ENCODE measurements at places on chromosomes 7 and 10.
A peak's percentile ranks its signal among the peaks of the same experiment; 100 is the strongest.

DNA sequence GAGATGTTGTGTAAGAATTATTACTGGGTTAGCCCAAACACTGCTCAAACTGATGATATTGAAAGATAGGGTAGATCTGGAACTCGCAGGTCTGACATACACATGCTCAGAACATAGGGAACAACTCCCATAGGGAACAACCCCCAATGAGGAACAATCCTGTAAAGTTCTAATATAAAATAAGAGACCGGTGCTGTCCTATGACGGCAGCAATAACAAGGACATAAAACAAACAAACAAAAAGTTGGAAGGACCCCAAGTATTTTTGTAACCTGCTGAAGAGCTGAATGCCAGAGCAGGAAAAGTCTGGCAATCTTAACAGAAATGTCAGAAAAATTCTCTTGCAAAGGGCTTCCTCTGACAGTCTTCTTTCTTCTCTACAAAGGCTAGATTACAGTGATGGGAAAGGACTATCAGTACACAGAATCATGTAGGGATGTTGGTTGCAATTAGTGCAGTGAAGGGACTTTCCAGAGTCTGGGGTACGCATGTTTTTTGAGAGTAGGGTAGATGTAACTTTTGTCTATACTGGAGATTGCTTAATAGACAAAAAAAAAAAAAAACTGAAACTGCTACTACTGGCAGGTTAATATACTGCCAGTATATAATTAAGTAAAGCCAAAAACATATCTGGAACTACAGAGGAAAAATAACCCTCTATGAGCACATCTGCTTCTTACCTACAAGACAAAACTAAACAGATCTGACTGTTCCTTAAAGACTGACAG, 35.5 kb downstream of the IDE start:
- DNase-seq = no peak

DNA sequence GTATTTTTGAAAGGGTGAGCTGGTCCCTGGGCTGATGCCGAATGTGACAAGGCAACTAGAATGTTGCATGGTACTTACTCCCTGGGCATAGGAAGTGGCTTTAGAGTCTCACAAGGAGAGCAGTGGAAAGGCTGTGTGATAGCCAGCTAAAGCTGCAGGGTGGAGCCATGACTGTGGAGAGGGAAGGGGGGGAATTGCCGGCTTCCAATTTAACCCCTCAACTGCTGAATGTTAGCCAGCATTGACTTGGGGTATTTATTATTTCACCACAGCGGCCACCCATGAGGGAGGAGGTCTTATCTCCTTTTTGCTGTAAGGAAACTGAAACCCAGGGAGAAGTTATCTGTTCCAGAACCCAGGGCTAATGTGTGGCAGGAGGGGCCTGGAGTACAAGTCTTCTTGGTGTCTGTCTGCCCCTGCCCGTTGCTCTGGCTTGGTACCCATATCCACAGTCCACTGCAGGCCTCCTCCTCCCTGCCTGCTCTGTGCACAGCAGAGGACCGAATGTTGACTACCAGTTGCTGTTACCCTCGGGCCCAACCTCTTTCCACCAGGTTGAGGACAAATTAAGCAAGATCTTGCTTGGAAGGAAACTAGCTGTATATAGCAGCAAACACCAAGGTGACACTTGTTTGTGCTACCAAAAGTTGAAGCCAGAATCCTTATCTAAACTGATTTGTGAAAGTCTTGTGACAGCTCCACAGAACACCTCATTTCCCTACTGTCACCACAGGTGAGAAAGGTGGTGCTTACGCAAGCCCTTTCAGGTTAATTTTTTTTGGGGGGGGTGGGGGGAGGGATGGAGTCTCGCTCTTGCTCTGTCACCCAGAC, 37.6 kb downstream of the WBP1L start:
- peak; percentile 40 for DNase-seq

GRCh38 chr10:102643336-102644065, 778 bp upstream of the TRIM8 start:
- peak; percentile 81 for DNase-seq

- DNase-seq = no peak
These were observed 50.6 kb downstream of the PRPF18 start for GRCh38 chr10:13637303-13637856.

GRCh38 chr7:1591876-1592275, 22.0 kb upstream of the PSMG3 start:
- no peak for DNase-seq

- no peak for DNase-seq
These were observed 57.2 kb downstream of the PROSER2 start for GRCh38 chr10:11880151-11881029.
